Umbilical cord (tissue), 2 donors: ENCODE measurements at places on chromosomes 3 and 15.
A peak's percentile ranks its signal among the peaks of the same experiment; 100 is the strongest.

DNA sequence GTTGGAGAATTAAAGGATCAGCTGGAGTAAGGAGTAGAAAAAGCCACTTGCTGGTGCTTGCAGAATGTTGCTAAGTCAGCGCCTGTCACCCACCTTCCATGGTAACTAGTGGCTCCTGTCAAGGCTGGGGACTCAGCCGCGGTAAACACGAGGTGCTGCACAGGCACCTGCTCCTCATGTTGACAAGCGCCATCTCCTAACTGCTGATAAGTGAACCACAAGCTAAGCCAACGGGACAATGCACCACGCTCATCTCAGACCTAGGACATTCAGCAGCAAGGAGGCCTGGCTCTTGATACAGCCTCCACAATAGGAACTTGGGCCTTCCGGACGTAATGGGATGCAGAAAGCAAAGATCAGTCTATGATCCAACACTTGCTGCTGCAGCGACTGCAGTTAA is 264.4 kb downstream of the OCA2 start:
- no peak for DNase-seq

DNA sequence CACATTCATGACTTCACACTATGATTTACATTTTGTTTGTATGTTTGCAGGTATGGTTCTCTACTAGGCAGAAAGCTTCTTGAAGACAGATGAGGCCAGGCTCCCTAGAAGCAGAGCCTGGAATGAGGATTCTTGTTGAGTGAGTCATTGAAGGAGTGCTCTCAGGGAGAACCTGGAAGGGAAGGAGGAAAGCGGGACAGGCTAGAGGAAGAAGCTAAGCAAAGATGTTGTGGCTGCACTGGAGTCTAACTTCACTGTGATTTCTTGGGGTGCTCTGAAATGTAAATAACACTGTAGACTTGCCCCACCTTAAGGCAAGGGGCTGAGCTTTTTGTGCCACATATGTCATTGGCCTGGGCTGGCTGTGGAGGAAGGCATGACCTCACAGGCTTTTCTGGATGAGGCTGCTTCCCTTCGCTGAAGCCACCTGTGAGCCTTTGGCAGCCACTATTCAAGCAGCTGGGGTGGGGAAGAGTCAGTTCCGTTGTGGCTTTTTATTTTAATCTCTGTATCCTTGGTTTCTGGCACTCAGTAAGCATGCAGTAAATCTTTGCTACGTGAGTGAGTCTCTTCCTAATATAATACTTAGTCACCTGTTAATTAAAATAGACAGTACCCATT is 307.3 kb downstream of the SV2B start:
- DNase-seq: peak; percentile 51

DNA sequence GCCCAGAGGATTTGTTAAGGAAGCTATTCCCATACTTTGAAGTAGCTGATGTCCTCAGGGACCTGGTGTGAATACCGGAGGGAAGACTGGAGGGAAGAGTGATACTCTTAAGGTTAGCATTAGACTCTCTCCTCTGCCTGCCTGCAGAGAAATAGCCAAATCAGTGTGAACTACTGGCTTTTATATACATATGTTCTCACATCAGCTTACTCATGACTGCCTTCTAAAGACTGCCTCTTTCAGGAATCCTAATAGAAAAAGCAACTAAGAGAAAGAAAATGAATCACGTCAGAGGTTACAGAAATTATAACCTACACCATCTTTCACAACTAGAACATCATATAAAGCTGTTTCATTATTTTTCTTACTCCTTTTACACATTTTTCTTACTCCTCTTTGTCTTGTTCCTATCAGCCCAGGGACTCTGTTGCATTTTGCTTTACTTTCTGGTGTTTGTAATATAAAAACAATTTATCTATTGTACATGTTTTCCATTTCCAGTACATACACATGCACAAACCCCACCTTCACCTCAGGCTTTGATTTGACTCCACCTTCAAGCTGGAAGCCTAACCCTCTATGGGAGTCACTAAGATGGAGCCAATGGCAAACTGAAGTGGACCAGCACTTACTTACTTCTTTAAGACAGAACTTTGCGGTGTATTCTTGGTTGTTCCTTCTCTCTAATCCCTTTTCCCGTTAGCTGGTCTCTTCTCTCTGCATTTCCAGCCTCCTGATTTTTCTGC is 257.7 kb upstream of the UBE2E1 start:
- no peak for DNase-seq

- DNase-seq: no peak
These were observed 22.3 kb downstream of the IFT80 start for GRCh38 chr3:160376681-160377080.

DNA sequence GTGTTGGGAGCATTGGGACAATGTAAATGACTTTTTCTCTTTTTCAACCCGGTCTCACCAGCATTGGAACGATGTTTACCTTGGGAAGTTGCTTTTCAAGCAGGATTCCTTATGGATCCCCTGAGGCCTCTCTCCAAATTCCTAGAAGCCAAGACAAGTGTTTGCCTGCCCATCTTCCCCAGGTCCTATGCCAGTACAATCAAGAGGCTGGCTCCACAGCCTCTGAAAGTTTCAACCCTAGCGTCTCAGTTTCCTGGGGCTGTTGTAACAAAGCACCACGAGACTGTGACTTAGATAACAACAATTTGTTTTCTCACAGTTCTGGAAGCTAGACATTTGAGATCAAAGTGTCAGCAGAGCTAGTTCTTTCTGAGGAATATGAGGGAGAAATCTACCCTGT is 347.2 kb upstream of the UMPS start:
- DNase-seq: no peak

GRCh38 chr15:91572110-91572509 is 281.4 kb upstream of the SLCO3A1 start:
- no peak for DNase-seq

- DNase-seq: no peak
These were observed 152.6 kb downstream of the BBX start for GRCh38 chr3:107675233-107675900.
